ENCODE measurements at places on chromosomes 7 and 10.

DNA sequence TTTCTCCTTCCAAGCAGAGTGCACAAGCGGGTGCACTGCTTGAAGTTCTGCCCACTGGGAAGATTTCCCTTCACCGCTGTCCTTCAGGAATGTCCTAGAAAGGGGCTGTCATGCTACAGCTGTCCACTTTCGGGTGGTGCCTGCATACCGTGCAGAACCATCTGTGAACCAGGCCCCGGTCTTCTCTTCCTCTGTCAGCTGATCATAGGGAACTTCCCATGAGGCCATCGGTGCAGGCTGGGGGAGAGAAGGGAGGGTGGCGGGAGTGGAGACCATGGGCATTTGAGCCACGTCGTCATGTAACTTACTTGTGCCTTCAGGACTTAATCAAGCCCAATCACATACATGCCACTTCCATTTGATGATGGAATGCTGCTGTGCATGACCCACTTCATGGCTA lies 111.6 kb downstream of the NKX6-2 start:
- DNase-seq: no peak

DNA sequence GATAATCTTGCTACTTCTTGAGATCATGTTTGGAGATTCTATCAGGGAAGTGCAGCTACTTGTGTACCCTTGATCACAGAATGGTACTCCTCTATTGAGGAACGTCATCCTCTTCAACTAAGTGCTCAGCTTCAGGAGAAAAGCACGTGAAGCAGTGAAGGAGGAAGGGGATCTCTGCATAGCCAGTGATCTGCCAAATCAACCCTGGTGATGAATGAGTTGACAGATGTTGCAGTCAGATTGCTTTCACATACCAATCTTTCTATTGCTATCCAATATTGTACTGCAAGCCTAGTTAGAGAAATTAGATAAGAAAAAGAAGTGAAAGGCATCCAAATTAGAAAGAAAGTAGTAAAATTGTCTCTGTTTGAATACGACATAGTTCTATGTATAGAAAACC lies 309.4 kb downstream of the TWIST1 start:
- DNase-seq: no peak

- no peak for DNase-seq
These were observed 93.4 kb downstream of the ZNF365 start for GRCh38 chr10:62467527-62467926.

- no peak for DNase-seq
These were observed 77.5 kb downstream of the ARID5B start for GRCh38 chr10:61978965-61979364.

All from NCI-H1694 treated with DMSO at 0.1 percent for 48 hours (cell line).